ENCODE measurements at places on chromosomes 3 and 15.
A peak's percentile ranks its signal among the peaks of the same experiment; 100 is the strongest.

- DNase-seq: no peak
Observed at GRCh38 chr3:113263778-113264177, 52.4 kb downstream of the BOC start.

DNA sequence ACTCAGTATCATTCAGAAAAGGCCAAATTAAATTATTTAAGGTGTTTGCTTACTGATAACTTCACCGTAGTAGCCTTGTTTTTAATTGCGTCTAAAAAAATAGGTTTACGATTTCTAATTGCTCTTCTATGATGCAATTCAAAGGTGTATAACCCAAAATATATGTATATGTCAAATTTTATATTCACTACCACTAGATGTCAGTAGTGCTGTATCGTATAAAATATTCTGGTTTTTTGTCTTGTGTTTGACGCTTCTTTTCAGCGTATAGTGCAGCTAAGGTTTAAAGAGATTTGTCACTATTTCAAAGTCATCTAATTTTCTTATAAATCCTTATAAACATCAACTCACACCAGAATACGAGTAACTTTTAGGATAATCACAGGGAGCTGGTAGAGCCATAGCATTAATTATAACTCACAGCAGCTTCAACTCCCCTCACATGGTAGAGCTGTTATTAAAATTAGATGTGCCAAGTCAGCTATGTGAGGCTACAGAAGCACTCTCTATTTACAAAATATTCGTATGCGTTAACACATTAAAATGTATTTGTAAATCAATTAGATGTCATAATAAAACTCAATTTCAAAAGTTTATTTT is 3.5 kb downstream of the PFN2 start:
- peak; percentile 44 for DNase-seq

- no peak for DNase-seq
Observed at GRCh38 chr3:53412953-53413352, 65.6 kb upstream of the DCP1A start.

DNA sequence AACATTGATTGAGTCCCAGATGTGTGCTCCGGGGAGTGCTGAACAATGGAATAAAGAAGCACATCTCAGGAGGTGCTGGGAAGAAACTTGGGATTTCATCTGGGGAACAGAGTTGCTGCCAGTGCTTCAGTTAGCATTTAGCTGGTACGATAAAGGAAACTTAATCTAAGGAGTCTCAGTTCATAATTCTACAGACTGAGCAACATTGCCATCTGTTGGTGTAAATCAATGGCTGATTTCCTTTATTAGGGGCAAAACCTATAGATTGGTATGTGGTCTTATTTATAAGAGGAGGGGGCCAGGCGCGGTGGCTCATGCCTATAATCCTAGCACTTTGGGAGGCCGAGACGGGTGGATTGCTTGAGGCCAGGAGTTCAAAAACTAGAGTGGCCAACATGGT is 8.9 kb downstream of the MKRN2OS start:
- no peak for DNase-seq

DNA sequence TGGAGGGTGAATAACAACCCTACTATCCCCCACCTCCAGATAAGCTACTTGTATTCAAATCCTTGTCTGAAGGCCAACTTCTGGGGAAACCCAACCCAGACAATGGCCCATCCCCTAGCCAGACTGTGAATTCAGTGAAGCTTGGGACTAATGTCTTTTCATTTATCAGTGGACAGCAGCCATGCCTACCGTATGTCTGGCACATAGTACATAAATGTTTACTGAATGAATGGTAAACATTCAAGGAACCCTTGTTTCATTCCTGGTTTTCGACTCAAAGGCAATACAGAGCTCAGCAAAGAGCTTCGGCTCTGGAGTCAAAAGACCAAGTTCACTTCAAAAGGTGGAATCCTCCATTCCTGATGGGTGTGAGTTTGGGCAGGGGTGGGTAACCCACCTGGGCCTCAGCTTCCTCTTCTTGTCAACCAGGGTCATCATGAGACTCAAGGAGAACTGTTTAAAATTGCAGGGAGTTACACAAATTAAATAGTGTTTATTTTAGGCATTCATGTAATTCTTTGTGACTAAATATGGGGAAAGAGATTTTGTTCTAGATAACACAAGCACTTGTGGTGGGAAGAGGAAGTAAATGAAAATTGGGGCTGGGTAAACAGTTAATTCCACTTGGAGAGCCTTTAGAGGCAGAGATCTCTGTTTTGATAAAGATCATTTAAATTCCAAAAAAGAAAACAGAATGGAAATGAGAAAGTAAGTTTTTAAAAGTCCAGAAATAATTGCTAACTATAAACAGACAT is 303.7 kb upstream of the WNT5A start:
- DNase-seq: no peak

DNA sequence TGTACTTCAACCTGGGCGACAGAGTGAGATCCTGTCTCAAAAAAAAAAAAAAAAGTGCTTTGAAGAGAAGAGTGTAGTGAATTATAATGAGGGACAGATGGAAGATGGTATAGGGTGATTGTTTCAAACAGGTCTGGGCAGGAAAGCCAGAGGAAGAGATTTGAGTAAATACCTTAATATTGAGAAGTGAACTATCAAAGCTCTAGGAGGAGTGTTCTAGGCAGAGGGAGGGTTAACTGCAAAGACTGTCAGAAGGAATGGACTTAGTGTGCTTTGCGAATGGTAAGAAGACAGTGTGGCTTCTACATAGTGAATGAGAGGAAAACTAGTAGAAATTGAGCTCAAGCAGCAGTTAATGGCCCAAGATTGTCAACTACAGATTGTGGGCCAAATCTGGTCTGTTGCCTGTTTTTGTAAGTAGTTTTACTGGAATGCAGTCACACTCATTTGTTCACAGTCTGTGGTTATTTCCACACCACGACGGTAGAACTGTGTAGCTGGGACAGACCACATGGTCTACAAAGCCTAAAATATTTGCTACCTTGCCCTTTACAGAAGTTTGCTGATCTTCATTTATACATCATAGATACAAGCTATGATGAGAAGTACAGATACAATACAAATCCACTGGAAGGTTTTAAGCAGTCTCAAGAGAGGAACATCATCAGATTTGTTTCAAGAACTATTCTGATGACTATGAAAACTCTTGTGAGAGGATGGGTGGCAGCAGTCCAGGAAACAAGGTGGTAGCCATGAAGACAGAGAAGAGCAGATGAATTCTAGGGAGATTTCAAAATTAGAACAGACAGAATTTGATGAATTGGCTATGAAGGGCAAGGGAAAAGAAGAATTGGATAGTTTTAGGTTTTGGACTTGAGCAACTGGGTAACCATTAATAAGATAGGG is 16.5 kb upstream of the USP50 start:
- DNase-seq: no peak

DNA sequence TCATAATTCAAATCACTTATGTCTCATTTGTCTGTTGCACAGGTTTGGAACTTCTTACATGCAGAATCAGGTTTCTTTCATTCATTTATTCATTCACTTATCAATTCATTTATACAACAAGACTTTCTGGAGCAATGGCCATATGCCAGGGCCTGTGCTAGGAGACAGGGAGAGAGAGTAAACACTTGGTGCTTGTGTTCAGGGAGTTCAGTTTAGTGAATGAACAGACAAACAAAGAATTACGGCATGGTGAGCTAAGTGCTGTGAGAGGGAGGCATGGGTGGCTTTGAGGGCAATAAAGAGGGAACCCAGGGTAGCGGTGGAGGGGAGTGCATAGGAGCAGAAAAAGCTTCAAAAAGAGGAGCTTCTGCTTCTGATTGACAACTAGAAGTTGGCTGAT is 8.5 kb upstream of the IREB2 start:
- no peak for DNase-seq

- DNase-seq: no peak
Observed at GRCh38 chr3:147937341-147937740, 528.2 kb downstream of the ZIC1 start.

Data from K562 (cell line).